ENCODE measurements at places on chromosomes 3 and 15. TPM values are rescaled to one million over a fixed set of nuclear protein-coding genes. Genes with fewer than 3 reads are reported as not detected.

TRPM1 gene
- total RNA-seq = not detected

LYZL4 gene
- not detected for total RNA-seq

TXNRD3 gene
- 5.4 TPM for total RNA-seq

PLS1 gene
- 2.5 TPM for total RNA-seq

DNA sequence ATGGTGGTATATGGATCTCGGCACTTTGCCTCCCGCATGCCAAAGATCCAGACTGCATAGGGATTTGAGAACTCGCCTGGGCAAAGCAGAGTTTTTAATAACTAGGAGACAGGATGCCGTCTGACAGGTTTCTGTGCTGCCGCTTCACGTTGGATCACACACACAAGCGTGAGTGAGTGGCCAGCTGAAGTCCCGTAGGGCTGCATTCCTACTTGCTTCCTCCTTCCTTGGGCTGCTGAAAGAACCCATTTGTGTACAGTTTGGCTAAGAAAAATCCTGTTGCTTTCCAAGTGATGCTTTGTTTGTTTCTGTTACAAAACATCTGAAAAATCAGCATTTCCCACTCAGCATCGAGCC, 604.3 kb upstream of the CFAP20DC start:
- no peak for DNase-seq

ITPKA gene
- total RNA-seq = 2.5 TPM

- DNase-seq = no peak
Measured at GRCh38 chr3:53170325-53171063, 9.5 kb downstream of the PRKCD start.

PLA1A gene
- 0.78 TPM for total RNA-seq

MAP6D1 gene
- total RNA-seq = 3.3 TPM

KBTBD13 gene
- 7.3 TPM for total RNA-seq

ROPN1B gene
- total RNA-seq = 2.9 TPM

GRCh38 chr3:136258199-136258598, 8.1 kb downstream of the PCCB start:
- no peak for DNase-seq

DNA sequence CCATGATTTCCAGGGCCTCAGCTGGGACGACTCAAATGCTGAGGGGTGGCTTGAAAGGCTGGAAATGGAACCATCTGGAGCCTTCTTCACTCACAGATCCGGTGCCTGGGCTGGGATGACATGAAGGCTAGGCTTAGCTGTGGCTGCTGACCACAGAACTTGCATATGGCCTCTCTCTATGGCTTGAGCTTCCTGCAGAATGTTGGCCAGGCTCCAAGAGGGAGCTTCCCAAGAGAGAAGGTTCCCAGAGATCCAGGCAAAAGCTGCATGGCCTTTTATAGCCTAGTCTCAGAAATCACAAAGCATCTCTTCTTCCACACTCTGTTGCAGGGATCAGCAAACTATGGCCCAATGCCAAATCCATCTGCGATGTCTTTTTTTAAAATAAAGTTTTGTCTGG, 44.8 kb downstream of the GATM start:
- DNase-seq = peak; percentile 62

DNA sequence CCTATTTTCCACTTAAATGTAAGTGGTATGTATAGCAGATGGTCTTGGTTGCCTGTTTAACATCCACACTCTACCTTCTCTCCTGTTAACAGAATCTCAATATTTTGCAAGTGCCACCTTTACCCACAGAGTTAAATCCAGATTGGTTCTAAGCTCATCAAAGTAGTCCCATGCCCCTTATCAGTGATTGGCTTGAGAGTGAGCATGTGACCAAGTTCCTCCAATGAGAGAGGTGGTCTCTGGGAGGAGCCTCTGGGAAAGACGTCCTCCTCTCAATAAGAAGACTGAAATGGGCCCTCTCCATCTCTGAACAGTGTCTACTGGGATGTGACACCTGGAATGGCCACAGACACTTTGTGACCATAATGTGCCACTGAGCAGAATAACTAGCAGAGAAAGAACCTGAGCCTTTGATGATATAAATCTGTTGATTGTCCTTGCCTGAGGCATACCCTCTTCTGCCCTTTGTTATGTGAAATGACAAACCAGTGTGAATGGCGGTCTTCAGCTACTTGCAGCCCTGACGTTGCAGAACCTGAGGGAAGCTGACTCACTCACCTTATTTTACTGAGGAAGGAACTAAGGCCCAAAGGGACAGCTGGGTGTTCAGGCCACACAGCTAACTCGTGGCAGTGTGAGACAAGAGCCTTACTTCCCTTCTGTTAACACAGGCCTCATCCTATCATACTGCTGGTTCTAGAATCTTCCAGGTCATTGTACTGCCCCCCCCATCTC, 42.4 kb upstream of the LARS2 start:
- no peak for DNase-seq

SHISA5 gene
- total RNA-seq = 95.3 TPM

- peak; percentile 92 for DNase-seq
Measured at GRCh38 chr15:70892002-70892911, at the start of the genes LRRC49 and THAP10. LRRC49 (plus strand) TSS chr15:70892826; CDS start chr15:70892895, 69 bp downstream. THAP10 (minus strand) TSS chr15:70892433; CDS start chr15:70892272, 161 bp downstream.

- no peak for DNase-seq
Measured at GRCh38 chr15:40045572-40046217, 6.7 kb upstream of the SRP14 start.

GRCh38 chr3:101099791-101100190, 106.6 kb upstream of the ABI3BP start:
- no peak for DNase-seq

DNA sequence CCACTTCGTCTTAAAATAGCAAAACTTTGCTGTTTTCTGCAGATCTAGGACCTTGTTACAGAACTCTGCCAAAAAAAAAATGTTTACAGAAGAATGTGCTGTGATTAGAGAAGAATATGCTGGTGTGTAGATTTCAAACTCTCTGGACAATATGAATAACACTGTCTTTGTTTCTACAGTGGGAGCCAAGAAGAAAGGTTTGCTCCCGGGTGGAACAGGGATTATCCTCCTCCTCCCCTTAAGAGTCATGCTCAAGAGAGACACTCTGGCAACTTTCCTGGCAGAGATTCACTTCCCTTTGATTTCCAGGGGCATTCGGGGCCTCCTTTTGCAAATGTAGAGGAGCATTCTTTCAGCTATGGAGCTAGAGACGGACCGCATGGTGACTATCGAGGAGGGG, 27.3 kb downstream of the RBM6 start:
- DNase-seq = no peak

DNA sequence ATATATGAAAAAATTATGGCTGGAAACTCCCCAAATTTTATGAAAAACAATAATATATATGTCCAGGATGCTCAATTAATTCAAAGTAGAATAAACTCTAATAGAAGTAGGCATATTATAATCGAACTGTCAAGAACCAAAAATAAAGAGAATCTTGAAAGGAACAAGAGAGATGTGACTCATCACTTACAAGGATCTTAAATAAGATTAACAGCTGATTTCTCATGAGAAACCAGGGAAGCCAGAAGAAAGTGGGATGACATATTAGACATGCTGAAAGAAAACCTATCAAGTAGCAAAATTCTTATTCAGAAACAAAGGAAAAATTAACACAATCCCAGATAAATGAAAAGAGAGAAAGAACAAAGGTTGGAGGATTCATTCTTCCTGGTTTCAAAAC, 66.8 kb downstream of the FAIM start:
- DNase-seq = no peak

DNA sequence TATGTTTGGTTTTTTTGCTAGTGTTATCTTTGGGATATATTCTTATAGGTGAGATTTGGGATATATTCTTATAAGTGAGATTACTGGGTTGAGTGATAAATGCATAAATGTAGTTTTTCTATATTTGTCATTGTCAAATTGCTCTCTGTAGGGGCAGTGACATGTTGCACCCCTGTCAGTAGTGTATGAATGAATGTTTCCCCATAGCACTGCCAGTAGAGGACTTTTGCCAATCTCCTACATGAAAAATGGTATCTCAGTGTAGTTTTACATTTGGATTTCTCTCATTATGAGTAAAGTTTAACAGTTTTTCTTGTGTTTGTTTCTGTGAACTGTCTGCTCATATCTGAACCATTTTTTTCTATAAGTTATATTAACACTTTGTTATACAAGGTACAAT, 13.6 kb downstream of the U2SURP start:
- no peak for DNase-seq

GRCh38 chr3:38067508-38068233, 28.7 kb downstream of the DLEC1 start:
- DNase-seq = no peak

GOLGA8R gene
- 4.2 TPM for total RNA-seq

DNA sequence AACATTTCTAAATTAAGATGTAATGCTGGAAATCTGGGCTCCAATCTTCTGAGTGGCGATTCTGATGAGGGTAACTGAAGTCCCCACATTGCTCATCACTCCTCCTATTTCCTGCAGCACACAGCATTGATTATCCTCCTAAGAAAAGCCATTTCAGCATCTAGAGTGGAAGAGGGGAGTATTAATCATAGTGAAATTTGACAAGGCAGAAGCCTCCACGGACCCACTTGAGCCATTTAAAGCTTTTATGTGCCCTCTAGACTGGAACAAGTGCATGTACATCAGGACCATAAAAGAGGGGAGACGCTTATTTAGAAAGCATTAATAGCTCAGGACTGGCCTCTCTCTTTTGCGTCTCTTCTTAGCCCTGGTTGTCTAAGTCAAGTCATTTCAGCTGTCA, 25.8 kb downstream of the AQP9 start:
- DNase-seq = no peak

- no peak for DNase-seq
Measured at GRCh38 chr3:15636028-15636709, 34.6 kb downstream of the BTD start.

GRCh38 chr15:71646767-71647486, 163.4 kb upstream of the NR2E3 start:
- no peak for DNase-seq

DNA sequence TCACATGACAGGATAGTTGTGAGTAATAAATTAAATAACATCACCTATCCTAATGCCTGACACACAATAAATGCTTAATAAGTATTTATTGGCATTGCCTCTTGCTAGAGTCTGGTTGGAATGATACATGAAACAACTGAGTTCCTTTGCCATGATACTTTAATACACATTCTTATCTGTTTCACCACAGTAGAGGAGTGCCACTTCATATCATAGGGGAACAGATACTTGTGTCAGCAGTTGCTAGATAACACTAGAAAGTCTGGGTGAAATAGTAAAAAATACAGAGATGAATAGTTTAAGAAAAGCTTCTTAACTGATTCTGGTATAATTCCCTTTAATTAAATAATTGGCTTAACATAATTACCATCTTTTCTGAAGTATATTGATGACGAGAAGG, 380.0 kb upstream of the GOLIM4 start:
- no peak for DNase-seq

- no peak for DNase-seq
Measured at GRCh38 chr3:144060881-144061280, 89.3 kb downstream of the DIPK2A start.

All from heart right ventricle (tissue), 16 donors.